ENCODE measurements at places on chromosomes 12 and 14. TPM values are rescaled to one million over a fixed set of nuclear protein-coding genes. Genes with fewer than 3 reads are reported as not detected.

DNA sequence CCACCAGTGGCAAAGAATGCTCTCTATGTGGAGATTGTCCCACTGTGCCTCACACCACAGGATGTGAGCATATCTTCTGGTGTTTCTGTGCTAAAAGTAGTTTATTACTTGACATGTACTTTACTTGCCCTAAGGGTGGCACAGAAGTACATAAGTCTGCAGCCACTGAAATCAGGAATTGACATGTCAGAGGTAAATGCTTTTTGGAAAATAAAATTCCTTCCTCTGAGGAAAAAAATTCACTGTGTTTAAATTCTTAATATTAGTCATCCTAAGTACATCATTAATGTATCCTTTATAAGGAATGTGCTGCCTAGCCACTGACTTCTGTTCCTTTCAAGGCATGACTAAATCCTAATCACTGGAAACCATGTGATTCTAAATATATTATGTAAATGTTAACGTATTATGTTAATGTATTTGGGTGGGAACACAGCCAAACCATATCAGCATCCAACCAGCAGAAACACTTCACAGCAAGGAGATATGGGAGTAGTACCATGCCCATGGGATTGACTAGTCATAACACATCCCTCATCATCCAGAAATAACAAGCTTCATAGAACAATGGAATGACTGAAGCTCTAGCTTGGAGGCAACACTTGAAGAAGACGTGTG is 239.7 kb upstream of the PPFIA2 start:
- DNase-seq: no peak

The PPP4R4 gene
- 8.7 TPM for total RNA-seq

The ABCD2 gene
- total RNA-seq: 5.9 TPM

- no peak for DNase-seq
Measured at GRCh38 chr12:32446316-32447119, 47.2 kb downstream of the FGD4 start.

DNA sequence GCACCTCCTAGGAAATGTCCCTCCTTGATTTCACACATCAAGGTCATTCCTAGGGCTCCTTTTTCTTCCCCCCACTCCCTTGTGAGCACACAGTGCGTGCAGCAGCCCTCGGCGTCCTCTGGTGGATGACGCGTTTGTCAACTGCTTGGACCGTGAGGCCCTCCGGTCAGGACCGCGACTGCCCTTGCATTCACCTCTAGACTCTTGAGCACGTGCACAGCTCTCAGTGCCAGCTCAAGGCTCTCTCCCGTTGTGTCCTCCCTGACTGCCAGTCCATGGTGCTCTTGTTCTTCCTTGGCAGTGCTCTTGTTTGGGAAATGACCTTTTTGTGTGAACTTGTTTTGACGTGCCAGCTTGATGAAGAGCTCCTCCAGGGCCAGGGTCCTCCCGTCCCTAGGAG is 67.9 kb downstream of the TSPAN9 start:
- no peak for DNase-seq

The GPD1 gene
- total RNA-seq: 0.35 TPM

Measured in activated naive CD4-positive, alpha-beta T cell treated with anti-CD3 and anti-CD28 coated beads, Interleukin-2, amount 50 U/mL, for 72 hours (primary cell).